Activated effector memory CD4-positive, alpha-beta T cell treated with Interleukin-2 at 50 U/mL for 16 hours (primary cell): ENCODE measurements at places on chromosomes 1 and 21.
A peak's percentile ranks its signal among the peaks of the same experiment; 100 is the strongest.

DNA sequence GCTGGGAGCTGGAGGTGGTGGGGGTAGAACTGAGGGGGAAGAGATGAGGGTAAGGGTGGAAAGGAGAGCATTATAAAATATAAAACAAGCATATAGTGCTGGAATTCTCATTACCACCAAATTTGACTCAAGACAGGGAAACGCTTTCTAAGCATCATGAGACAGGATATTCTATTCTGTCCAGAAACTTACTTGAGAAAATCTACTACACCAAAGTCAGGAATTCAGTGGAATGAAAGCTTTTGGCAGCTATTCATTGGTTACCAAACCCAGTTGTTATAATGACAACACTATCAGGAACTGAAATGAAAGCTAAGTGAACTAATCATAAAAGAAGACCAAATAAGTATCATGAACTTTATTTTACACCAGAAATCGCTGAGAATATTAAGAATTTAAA, 14.5 kb downstream of the AIDA start:
- no peak for DNase-seq

DNA sequence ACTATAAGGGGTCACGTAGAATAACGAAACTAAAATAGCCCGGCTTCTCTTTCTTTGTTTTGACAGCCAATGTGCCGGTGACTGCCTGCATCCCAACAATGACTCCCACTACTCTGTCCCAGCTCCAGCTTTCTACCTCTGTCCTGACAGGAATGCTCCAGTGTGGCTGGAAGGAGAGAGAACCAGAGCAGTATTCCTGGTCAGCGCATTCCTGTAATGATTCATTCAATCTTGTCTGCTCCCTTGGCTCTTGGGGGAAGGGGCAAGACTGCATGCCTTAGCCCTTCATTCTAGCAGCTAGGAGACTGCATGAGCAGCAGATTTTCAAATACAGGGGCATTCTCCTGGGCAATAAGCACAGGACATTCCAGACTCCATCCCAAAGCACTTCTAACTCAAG, 132.1 kb upstream of the PRMT6 start:
- no peak for DNase-seq

GRCh38 chr1:1616045-1616790, 918 bp downstream of the MIB2 start:
- peak; percentile 20 for DNase-seq

DNA sequence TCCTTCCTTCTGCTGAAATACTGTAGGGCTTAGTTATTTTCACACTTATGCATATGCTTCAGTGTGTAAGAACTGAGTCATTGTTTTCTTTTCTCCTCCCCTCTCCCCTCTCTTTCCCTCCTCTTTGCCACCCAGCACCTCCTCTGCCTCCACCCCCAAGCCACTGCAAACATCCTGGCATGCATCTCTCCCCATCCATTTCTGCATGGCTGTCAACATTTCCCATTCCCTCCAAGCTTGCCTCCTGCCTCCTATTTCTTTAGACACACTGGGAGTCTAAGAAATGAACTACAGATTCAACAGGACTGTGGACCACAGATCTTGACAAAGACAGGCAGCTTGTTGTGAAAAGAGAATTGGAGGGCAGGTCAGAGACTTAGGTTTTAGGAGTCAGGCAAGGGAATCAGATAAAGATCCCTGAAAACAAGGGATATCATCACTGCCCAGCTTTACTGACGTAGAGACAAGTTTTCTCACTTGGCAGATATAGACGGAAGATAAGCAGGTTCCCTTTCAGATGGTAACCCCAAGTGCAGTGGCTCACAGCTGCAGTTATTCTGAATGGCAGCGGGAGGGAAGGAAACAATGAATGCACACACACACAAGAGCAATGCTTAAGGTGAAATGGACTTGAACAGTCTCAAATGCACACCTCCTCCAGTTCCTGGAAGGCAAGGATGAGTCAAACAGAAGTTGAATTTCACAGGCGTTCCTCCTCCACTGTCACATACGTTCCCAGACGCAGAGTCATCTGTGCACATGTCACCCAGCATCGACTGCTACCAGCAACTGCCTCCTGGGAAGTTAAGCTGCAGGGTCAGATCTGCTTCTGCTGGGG, 56.1 kb downstream of the HIVEP3 start:
- no peak for DNase-seq

GRCh38 chr1:178935610-178936009, 64.7 kb upstream of the ANGPTL1 start:
- no peak for DNase-seq

GRCh38 chr1:185440877-185441276, 123.8 kb upstream of the IVNS1ABP start:
- no peak for DNase-seq

DNA sequence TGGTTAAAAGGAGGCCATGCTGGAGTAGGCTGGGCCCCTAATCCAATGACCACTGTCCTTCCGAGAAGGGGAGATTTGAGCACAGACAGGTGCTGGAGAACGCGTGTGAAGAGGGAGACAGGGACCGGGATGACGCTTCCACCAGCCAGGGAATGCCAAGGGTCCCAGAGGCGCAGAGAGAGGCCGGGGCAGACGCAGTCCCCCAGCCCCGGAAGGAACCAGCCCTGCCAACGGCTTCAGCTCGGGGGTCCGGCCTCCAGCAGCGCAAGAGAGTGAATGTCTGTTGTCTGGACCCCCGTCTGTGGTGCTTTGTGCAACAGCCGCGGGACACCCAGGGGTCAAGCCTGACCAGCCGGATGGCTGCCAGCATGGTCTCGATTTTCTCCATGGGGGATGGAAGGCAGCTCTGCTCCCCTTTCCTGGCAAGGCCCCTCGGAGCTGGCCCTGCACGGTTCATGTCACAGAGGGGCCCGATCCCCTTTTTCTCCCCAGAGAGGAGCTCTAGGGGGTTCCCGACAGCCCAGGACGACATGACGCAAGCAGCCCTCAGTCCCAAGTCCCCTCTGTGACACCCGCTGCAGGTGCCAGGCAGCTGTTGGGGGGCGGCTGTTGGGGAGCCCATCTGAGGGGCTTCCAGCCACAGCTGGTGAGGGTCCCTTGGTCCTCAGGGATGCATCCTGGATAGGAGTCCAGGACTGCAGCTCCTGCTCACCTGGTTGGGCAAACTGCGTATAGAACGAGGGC, 73.5 kb downstream of the SIK1 start:
- DNase-seq = no peak

GRCh38 chr1:45033356-45033755, 21.3 kb downstream of the UROD start:
- DNase-seq = no peak

GRCh38 chr1:85326851-85327250, 50.4 kb upstream of the BCL10 start:
- DNase-seq = no peak
